NCI-H2171 treated with DMSO at 0.1 percent for 48 hours (cell line): ENCODE measurements at places on chromosomes 2 and 18.

- DNase-seq = peak; percentile 89
Observed at GRCh38 chr2:159617646-159618045, 1.3 kb upstream of the BAZ2B start.

DNA sequence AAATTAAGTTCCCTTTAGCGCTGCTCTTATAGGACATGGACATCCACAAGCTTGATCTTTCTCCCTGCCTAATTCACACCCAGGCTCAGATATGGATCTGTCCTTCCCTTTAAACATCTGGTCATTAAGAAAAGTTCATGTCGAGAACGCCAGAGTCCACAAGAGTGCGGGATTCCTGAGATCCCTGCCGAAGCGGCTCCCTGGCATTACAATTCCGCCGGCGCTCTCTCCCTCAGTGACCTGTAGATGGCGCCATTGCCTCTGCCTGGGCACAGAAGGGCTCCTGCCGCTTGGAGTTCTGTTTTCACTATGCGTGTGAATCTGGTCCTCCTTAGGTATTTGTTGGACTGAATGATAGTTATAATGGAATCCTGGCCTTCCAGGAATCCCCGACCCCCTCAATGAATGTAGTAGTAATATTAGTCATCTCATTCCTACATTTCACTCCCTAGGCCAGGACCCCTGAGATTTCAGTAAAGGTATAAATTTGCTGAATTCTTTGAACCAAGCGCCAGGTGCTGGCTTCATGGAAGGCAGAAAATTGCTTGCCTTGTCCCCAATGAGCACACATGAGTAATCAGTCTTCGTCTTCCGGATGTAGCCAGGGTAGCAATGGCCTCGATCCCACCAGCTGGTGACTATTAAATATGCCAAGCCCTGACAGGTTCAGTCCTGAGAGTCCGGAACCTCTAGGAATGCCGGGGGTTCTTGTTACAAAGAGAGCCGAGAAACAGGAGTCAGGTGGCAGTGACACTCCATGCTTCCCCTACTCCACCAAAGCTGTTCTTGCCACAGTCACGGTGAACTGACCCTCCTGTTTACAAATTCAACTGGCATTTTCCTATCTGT lies 26.4 kb upstream of the CD207 start:
- peak; percentile 81 for DNase-seq

DNA sequence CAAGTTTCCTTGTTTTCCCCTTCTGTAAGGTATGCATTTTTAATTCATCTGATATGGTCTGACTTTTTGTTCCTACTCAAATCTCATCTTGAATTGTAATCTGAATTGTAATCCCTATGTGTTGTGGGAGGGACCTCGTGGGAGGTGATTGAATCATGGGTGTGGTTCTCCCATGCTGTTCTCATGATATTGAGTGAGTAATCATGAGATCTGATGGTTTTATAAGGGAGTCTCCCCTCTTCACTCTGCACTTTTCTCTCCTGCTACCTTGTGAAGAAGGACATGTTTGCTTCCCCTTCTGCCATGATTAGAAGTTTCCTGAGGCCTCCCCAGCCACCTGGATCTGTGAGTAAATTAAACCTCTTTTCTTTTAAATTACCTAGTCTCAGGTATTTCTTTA lies 476.1 kb downstream of the LPIN1 start:
- no peak for DNase-seq

GRCh38 chr2:39158351-39158750 lies 37.5 kb upstream of the SOS1 start:
- DNase-seq = no peak

- no peak for DNase-seq
Observed at GRCh38 chr2:38619458-38620164, 16.9 kb upstream of the HNRNPLL start.

GRCh38 chr2:101806701-101807100 lies 109.2 kb downstream of the MAP4K4 start:
- DNase-seq = no peak

- DNase-seq = peak; percentile 74
Observed at GRCh38 chr2:3738454-3738853, 35.1 kb downstream of the DCDC2C start.
